Type B pancreatic cell (in vitro differentiated cells): ENCODE measurements at places on chromosomes 13 and 19.
A peak's percentile ranks its signal among the peaks of the same experiment; 100 is the strongest.

- no peak overlapping the region for H3K4me3 ChIP-seq
- H3K36me3 ChIP-seq: peaks cover 7% of the 10 kb centered on the region
- DNase-seq: no peak
- no peaks in the 10 kb centered on the region for H3K27me3 ChIP-seq
- no peak overlapping the region for H3K27ac ChIP-seq
These were observed 1.2 kb downstream of the AKT1S1 start for GRCh38 chr19:49875857-49876421.

GRCh38 chr19:11168568-11168967 is 13.0 kb upstream of the SPC24 start:
- peaks cover 9% of the 10 kb centered on the region for H3K36me3 ChIP-seq
- H3K4me1 ChIP-seq: no peaks in the 10 kb centered on the region
- H3K27ac ChIP-seq: no peak overlapping the region
- no peaks in the 10 kb centered on the region for H3K27me3 ChIP-seq
- no peak overlapping the region for H3K4me3 ChIP-seq

- H3K4me3 ChIP-seq: peak overlapping the region; percentile 20
- no peak for DNase-seq
- H3K36me3 ChIP-seq: peaks cover 14% of the 10 kb centered on the region
These were observed 10.1 kb downstream of the NOSIP start for GRCh38 chr19:49570138-49570856.

- H3K27me3 ChIP-seq: no peaks in the 10 kb centered on the region
- no peak overlapping the region for H3K27ac ChIP-seq
- no peak overlapping the region for H3K4me3 ChIP-seq
- no peaks in the 10 kb centered on the region for H3K36me3 ChIP-seq
- no peak for DNase-seq
These were observed 68.8 kb downstream of the COL4A1 start for GRCh38 chr13:110237875-110238817.

GRCh38 chr13:28429685-28430290 is 65.1 kb downstream of the FLT1 start:
- H3K4me1 ChIP-seq: peaks cover 5% of the 10 kb centered on the region
- H3K27ac ChIP-seq: no peak overlapping the region
- H3K36me3 ChIP-seq: no peaks in the 10 kb centered on the region
- DNase-seq: no peak
- no peak overlapping the region for H3K4me3 ChIP-seq

GRCh38 chr19:1251330-1252220 is 3.2 kb downstream of the MIDN start:
- no peaks in the 10 kb centered on the region for H3K27me3 ChIP-seq
- H3K4me3 ChIP-seq: peak overlapping the region; percentile 93
- H3K27ac ChIP-seq: peak overlapping the region; percentile 92
- no peaks in the 10 kb centered on the region for H3K4me1 ChIP-seq
- no peak for DNase-seq

GRCh38 chr13:58985845-58986244 is 1177.9 kb downstream of the DIAPH3 start:
- H3K4me3 ChIP-seq: no peak overlapping the region
- no peak for DNase-seq
- H3K4me1 ChIP-seq: peaks cover 4% of the 10 kb centered on the region

DNA sequence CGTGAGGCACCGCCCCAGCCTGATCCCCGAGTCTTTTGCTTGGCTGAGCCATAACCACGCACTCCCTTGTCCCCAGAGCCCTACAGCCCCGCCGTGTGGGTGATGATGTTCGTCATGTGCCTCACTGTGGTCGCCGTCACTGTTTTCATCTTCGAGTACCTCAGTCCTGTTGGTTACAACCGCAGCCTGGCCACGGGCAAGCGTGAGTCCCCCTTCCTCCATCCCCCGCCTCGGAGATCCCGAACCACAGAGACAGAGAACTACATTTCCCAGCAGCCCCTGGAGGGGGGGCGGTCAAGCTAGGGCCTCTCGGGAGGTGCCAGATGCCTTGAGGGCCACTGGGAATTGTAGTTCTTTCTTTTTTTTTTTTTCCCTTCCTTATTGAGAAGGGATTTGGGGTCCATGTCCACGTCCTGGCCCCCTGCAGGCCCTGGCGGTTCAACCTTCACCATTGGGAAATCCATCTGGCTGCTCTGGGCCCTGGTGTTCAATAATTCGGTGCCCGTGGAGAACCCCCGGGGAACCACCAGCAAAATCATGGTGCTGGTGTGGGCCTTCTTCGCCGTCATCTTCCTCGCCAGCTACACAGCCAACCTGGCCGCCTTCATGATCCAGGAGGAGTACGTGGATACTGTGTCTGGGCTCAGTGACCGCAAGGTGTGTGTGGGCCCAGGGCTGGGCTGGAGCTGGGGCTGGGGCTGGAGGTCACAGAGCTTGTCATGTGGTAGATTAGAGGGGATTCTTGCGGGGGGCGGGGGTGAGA is 25.9 kb downstream of the GRIN2D start:
- H3K4me1 ChIP-seq: peaks cover 15% of the 10 kb centered on the region
- no peak for DNase-seq
- peaks cover 6% of the 10 kb centered on the region for H3K27me3 ChIP-seq
- no peak overlapping the region for H3K27ac ChIP-seq

GRCh38 chr13:83503424-83503823 is 378.9 kb downstream of the SLITRK1 start:
- no peak for DNase-seq
- H3K4me1 ChIP-seq: no peaks in the 10 kb centered on the region
- no peaks in the 10 kb centered on the region for H3K36me3 ChIP-seq
- H3K4me3 ChIP-seq: no peak overlapping the region

GRCh38 chr19:19379527-19379926 is 25.9 kb upstream of the GATAD2A start:
- DNase-seq: no peak
- no peaks in the 10 kb centered on the region for H3K27me3 ChIP-seq
- peaks cover 13% of the 10 kb centered on the region for H3K4me1 ChIP-seq
- H3K36me3 ChIP-seq: no peaks in the 10 kb centered on the region
- H3K27ac ChIP-seq: no peak overlapping the region

GRCh38 chr13:114073881-114074612 is 58.4 kb downstream of the RASA3 start:
- DNase-seq: no peak
- H3K4me1 ChIP-seq: peaks cover 36% of the 10 kb centered on the region
- no peak overlapping the region for H3K4me3 ChIP-seq

- H3K27ac ChIP-seq: no peak overlapping the region
- no peak for DNase-seq
- peaks cover 26% of the 10 kb centered on the region for H3K27me3 ChIP-seq
- H3K4me1 ChIP-seq: peaks cover 8% of the 10 kb centered on the region
These were observed 1058.9 kb downstream of the UQCRFS1 start for GRCh38 chr19:28154077-28154476.

DNA sequence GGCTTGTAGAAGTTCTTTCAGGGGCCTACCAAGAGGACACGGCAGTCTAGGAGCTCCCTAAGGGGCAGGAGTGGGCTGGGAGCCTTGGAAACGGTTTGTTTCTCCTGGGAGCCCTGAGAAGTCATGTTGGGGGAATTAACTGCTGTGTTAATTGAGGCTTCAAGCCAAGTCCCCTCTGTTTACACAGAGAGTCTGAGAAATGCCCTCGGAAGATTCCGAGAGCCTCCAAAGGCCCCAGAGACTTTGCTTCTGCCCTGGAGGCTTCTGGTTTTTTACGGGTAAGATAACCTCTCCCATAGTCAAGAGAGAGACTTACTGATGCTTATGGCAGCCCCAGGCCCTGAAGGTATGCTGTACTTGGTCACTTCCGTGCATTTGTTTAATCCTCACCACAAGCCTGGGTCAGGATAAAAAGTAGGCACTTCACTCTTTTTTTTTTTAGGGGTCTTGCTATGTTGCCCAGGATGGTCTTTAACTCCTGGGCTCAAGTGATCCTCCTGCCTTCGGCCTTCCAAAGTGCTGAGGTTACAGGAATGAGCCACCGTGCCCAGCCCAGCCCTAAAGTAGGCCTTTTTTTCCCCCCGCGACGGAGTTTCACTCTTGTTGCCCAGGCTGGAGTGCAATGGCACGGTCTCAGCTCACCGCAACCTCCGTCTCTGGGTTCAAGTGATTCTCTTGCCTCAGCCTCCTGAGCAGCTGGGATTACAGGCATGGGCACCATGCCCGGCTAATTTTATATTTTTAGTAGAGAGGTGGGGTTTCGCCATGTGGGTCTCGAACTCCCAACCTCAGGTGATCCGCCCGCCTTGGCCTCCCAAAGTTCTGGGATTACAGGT is 15.2 kb downstream of the IER2 start:
- H3K36me3 ChIP-seq: no peaks in the 10 kb centered on the region
- H3K27me3 ChIP-seq: no peaks in the 10 kb centered on the region
- DNase-seq: no peak
- peak overlapping the region; percentile 85 for H3K4me3 ChIP-seq

DNA sequence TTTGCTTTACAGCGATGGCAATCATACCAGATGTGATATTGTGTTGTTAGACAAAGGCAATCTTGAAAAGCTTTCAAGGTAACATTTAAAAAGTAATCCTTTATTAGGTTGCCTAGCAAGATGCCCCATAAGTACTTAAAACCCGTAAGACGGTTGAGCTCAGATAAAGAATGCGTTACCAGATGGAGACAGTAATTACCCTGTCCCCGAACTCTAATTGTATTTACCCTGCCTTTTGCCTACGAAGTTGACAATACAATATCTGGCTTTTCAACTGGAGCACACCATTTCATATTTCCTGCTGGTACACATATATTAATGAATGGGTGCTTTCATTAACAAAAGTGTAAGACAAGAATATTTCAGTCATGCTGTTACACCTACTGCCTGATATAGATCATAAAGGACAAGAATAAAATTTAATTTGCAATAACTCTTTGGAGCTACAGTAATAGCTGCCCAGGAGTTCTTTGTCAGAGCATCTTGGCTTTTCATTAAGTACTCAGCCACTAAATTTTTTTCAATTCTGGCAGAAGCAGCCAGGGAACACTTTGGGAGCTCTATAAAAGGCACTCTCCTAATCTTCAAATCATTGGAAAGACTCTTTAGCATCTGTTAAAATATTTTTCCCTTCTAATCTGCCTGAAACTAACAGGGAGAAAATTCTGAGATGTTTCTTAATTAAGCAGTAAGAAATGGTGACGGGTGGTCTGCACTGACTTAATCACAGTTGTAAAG is 63.8 kb downstream of the DCT start:
- DNase-seq: no peak

GRCh38 chr13:95865080-95865615 is 188.1 kb downstream of the UGGT2 start:
- no peak overlapping the region for H3K4me3 ChIP-seq
- H3K27me3 ChIP-seq: no peaks in the 10 kb centered on the region
- H3K36me3 ChIP-seq: peaks cover 32% of the 10 kb centered on the region
- DNase-seq: no peak

DNA sequence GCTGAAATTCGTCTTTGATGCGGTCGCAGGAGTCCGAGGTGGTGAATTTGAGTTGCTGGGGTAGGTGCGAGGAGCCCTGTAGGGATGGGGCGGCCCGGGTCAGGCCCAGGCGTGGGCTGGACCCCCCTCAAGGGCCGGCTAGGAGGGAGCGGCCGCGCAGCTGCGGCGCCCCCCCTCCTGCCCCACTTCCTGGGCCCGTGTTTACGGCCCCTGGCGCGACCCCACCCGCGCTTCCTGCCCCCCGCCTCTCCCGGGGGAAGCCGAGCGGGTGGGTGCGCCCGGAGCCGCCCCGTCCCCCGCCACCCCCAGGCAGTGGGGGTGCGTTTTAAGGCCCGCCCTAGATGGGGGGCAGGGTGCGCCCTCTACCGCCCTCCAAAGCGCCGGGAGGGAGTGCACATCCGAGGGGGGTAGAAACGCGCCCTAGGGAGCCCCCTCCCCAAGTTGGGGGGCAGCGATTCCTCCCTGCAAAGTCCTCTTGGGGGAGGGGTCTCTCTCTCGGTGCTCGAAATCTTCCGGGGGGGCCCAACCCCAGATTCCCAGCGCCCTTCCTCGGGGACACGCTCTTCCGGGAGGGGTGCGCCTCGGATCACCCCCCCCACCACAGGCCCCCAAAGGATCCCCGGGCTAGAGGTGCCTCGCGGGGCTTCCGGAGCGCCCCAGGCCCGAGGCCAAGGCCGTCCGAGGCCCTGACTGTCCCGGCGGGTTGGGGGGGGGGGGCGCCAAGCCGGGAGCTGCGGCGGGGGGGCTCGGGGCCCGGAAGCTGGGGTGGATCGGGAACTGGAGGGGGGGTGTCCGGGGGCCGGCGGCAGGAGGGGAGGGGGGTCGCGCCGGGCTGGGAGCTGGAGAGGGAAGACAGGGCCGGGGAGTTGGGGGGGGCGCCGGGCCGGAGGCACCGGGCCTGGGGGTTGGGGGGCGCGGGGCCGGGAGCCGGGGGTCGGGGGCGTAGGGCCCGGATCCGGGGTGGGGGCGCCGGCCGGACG is 823 bp downstream of the TLE5 start:
- no peak for DNase-seq
- peaks cover 10% of the 10 kb centered on the region for H3K36me3 ChIP-seq
- no peaks in the 10 kb centered on the region for H3K27me3 ChIP-seq
- H3K4me3 ChIP-seq: peak overlapping the region; percentile 90
- H3K27ac ChIP-seq: peak overlapping the region; percentile 90

- peaks cover 3% of the 10 kb centered on the region for H3K27me3 ChIP-seq
- no peak overlapping the region for H3K27ac ChIP-seq
- no peak overlapping the region for H3K4me3 ChIP-seq
These were observed 26.4 kb downstream of the LEUTX start for GRCh38 chr19:39805104-39805503.

DNA sequence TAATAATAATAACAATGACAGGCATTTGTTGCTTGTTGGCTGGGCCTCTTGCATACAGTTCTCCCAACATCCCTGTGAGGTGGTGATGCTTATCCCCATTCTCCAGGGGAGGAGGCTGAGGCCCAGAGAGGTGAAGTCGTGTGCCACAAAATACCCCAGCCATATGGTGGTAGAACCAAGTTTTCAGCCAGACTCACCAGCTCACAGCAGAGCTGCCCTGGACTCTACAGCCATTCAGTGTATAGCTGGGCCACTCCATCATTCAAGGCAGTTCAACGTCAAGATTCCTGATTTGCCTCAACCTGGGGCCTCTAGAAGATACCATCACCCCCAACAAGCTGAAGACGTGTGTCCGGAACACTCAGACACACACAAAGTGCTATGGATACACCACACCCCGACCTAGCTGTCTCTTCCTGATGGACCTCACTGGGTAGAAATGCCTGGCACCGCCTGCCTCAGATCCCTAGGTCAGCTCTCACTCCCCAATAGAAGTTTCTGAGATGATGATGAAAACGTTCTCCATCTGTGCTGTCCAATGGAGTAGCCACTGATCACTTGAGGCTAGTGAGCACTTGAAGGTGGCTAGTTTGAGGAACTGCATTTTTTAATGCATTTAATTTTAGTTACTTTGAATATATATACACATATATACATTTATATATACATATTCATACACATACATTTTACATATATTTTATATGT is 4.3 kb upstream of the CEACAM19 start:
- H3K4me3 ChIP-seq: no peak overlapping the region
- H3K36me3 ChIP-seq: peaks cover 6% of the 10 kb centered on the region
- H3K4me1 ChIP-seq: no peaks in the 10 kb centered on the region
- no peaks in the 10 kb centered on the region for H3K27me3 ChIP-seq

DNA sequence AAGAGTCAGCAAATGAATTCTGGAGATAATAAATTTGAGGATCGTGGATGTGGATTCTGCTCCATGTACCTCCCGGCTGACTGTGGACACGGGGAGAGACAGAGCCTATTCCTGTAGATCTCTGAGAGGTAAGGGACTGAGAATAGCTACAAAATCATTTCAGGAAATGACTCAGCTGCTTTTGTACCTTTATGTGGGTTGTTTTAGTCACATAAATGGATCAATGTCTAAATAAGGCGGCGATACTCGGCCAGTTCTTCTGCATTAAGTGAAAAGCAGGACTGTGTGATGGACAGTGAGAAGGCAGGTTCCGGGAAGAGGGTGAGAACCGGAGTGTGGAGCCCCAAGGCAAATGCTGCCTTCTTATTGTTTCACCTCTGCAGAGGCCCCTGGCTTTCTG is 128.1 kb downstream of the EFNB2 start:
- H3K4me1 ChIP-seq: peaks cover 14% of the 10 kb centered on the region
- H3K27ac ChIP-seq: no peak overlapping the region
- DNase-seq: no peak
- no peaks in the 10 kb centered on the region for H3K36me3 ChIP-seq
- peaks cover 6% of the 10 kb centered on the region for H3K27me3 ChIP-seq
